ENCODE measurements at places on chromosomes 4 and X.
A peak's percentile ranks its signal among the peaks of the same experiment; 100 is the strongest.

DNA sequence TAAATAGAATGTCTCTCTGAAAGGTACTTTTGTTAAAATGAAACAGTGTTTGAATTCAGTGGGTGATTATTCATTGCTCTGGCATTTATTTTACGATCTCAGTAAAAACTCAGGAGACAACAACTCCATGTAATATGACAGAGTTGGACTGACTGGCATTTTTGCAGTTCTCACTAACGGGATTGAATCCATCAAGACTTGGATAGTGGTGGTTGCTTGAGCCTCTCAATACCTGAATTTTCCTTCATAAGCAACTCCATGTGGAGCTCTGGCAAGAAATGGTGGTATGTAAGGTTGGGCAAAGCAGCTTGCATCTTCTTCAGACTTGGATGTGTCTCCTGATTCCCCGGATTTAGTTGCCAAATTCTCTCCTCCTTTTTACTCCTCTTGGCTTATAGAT, 72.7 kb downstream of the FRMPD4 start:
- no peak for DNase-seq

GRCh38 chr4:40601641-40602040, 28.0 kb downstream of the RBM47 start:
- no peak for DNase-seq

DNA sequence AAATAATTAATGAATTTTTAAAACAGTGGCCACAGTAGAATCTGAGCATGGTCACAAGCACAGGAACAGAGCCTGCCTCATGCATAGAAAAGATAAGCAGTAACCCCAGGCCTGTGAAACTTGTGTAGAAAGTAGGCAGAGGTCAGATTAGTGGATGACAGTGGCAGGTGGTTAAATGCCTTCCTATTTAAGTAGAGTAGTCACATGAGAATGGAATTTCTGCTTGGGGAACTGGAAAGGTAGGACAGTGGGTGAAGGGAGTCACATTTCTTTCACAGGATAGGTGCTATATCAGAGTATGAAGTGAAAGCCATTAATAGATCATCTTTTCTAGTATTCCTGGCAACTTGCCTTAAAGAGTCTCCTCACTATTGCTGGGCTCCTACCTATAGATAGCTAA, 34.9 kb upstream of the ASB12 start:
- peak; percentile 2 for DNase-seq

- no peak for DNase-seq
Measured at GRCh38 chr4:15239866-15240265, 188.0 kb upstream of the C1QTNF7 start.

GRCh38 chr4:57051095-57051494, 59.1 kb downstream of the IGFBP7 start:
- DNase-seq = no peak

GRCh38 chrX:72713130-72713529, 976 bp downstream of the PHKA1 start:
- DNase-seq = no peak

DNA sequence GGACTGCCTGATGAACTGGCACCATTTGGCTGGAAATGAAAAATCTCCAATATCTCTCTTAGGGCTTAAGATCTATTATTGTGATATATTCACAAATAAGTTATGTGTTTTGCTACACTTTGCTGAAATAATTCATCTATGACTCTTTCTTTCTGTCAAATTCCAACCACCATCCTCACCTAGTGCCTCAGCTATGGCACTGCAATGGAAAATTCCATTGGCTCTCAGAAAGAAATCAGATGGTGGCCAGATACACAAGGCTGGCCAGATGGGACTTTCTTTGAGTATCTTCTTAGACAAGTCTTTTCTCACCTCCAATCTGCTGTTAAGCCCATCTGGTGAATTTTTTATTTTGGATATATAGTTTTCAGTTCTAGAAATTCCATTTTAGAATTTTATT, 28.0 kb downstream of the NAT8L start:
- DNase-seq = no peak

- DNase-seq = no peak
Measured at GRCh38 chrX:17038681-17039161, 92.3 kb downstream of the REPS2 start.

DNA sequence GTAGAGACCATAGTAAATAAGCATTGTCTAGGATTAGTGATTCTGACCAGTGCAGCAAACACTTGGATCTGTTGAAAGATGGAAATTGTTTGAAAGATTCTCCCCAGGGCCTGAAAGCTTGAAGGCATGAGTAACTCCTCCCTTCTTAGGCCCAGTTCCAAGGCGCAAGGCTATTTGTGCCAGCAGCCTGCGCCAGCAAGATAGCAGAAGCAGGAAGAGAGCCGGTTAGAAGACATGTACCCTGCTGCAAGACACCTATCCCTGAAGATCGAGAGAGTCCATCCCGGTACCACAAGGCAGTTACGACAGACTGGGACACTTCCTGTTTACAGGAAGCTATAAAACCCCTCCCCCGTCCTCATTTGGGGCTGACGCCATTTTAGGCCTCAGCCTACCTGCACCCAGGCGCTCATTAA, 72.4 kb upstream of the JADE1 start:
- peak; percentile 41 for DNase-seq

GRCh38 chr4:142379277-142380051, 466.6 kb downstream of the INPP4B start:
- DNase-seq = no peak

- DNase-seq = no peak
Measured at GRCh38 chr4:99078931-99079624, 9.5 kb downstream of the ADH5 start.

DNA sequence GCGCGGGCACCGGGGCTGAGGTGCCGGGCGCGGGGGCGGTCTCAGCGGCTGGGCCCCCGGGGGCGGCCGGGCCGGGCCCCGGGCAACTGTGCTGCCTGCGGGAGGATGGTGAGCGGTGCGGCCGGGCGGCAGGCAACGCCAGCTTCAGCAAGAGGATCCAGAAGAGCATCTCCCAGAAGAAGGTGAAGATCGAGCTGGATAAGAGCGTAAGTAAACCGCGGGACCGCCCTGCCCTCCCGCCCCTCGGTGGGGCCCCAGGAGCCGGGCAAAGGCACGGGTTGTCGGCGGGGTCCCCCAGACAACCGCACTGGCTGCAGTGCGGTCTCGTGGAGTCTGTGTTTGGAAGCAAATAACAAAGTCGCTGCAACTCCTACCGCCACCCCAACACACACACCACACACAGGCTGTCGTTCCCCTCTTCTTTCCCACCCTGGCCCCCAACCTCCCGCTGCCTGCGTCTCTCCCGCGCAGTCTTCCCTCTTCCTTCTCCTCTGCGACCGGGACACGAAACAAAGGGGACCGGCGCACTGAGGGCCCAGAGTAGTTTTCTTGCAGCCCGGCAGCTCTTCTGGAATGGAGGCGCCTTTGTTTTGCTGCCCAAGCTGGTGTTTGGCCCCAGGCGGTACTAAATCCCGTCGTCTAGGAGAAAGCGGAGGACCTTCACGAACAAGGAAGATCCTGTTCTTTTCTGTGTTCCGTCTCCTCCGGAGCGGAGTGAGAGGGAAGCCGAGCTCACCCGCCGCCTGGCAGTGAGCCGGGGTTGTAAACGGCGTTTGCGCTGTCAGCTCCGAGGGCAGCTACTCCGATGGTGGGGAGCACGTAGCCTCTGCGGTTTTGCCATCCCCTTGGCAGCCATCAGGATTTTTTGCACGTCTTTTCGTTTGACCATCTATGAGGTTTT, 788 bp downstream of the SAP30 start:
- peak; percentile 87 for DNase-seq

GRCh38 chr4:107631560-107631959, 88.5 kb downstream of the PAPSS1 start:
- DNase-seq = no peak

DNA sequence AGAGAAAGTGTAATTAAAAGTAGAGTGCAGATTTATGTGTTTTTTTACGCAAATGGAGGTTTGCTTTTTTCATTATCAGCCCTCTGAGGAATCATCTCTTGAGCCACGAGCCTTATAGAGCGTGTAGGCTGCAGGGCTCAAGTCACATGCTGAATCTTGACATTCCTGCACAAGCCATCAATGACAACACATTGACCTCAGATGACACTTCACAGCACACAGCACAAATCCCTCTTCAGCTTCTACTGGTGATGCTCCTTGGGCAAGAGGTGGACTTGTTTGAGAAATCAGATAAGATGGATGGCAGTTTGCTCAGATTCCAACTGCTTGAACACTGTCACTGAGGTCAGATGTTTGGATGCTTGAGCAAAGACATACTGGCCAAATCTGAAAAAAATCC, 250.6 kb downstream of the SNCA start:
- peak; percentile 9 for DNase-seq

DNA sequence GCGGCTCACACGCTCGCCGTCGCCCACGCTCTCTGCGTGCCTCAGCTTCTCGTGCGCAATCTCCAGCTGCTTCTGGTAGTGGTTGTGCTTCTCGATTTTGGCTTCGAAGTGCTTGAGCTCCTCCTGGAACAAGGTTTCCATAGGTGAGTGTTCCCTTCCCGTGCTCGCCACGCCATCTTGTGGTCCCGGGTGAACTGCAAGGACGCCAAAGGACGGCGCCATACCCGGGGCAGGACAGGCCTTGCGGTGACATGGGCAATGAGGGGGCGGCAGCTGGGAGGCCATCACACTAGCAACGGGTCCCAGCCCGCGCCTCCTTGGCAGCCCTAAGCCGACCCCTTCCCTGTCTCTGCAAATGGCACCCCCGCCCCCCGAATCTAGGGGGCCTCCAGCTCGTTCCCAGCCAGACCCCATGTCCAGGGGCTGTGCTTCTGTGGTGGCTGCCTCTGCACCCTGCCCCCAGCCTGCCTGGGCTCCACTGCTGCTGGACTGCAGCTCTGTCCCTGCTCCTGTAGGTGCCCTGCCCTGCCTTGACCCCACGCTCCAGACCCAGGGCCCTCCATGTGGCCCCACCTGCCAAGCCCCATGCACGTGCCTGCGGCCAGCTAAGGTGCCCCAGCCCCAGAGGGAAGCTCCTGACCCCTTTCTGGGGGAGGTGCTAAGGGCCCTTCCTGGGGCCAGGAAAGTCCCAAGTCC, 17.3 kb downstream of the LRPAP1 start:
- peak; percentile 55 for DNase-seq

DNA sequence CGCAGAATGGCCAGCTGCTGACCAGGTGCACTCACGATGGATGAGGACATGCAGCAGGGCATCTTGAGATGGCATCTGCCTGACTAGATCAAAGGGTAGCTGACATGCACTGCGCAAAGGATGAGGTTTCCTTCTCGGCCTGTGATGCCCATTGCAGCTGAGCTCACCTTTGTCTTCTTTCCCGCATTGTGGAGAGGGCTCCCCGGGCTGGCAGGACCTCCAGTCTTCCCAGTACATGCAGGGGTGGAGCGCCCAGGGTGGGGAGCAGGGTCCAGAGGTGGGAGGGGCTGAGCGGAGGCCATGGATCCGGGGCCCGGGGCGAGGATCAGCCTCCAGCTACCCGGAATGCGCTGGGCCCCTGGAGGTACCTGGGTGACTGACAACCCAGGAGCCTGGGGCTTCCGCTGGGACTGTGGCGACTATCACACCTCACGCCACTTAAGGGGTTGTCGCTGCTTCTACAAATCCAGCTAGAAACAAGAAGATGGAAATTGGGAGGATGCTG, 12.0 kb downstream of the TREX2 start:
- DNase-seq = no peak

DNA sequence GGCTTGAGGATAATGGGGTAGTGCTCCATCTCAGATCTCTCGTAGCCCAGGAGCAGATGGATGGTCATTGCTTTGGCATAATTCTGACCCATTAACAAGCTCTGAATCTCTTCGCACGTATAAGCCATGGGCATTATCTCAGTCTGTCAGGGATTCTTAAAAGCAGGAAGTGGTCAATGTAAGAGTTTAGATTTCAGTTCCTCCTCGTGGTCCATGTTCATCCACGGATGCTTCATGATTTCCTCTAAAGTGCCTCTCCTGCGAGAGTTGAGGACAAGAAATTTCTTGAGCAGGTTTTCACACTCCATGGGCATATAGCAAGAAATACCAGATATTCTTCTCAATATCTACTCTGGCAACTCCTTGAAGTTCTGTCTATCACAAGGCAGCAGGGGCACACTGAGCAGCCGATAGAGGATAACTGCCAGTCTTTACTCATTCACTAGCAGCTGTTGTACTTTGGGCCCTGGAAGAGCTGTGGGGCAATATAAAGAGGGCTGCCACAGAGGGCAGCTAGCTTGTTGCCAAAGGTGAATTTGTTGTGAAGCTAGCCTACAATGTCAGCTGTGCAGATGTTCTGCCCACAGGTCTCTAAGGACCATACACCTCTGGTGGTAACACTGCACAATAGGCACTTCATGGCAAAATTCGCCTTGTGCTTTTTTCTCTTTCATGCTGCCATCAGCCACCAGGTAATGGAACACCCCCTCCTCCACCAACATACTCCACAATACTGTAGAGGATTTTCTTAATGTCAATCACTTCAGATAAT, 52.0 kb upstream of the WDR17 start:
- DNase-seq = no peak

DNA sequence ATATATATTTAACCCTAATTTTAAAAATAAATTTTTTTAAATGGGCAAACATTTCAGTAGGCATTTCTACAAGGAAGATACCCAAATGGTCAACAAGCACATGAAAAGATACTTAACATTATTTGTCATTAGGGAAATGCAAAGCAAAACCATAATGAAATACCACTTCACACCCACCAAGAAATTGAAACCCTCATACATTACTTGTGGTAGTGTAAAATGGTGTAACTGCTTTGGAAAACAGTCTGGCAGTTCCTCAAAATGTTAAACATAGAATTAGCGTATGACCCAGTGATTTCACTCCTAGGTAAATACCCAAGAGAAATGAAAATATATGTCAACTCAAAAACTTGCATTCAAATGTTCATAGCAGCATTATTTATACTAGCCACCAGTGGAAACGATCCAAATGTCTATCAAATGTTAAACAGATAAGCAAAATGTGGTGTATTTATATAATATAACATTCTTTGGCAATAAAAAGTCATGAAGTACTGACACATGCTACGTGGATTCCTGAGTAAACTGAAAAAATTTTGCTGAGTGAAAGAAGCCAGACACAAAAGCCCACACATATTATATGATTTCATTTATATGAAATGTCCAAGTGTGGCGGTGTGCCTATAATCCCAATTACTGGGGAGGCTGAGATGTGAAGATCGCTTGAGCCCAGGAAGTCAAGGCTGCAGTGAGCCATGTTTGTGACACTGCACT, 16.6 kb downstream of the TRIM2 start:
- DNase-seq = no peak

GRCh38 chr4:154467886-154468285, 23.7 kb downstream of the DCHS2 start:
- DNase-seq = no peak

GRCh38 chr4:105976915-105977314, 81.6 kb downstream of the NPNT start:
- no peak for DNase-seq

- DNase-seq = no peak
Measured at GRCh38 chr4:74062953-74063352, 24.5 kb upstream of the CXCL3 start.

DNA sequence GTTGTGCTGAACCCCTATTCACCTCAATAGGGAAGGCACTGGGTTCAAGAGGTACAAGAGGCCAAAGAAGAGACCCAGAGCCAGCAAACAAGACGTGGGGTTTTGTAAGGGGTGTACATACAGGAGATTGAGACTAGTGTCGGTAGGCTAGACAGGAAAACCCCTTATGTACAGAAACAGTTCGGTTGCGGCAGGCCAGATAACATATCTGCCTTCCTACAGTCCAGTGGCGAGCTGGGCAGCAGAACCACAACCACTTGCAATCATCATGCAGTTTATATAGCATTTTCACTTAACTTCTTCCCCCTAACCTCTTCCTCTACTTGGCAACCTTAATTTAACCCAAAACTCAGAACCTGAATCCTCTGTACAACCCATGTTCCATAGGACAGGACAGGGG, 422.2 kb downstream of the PDHA2 start:
- no peak for DNase-seq

GRCh38 chr4:79492148-79492547, 84.1 kb upstream of the GK2 start:
- peak; percentile 19 for DNase-seq

- DNase-seq = no peak
Measured at GRCh38 chrX:110280954-110281353, 36.9 kb downstream of the AMMECR1 start.

Data from ELF-1 (cell line).